ENCODE measurements at places on chromosomes 6 and 20. TPM values are rescaled to one million over a fixed set of nuclear protein-coding genes. Genes with fewer than 3 reads are reported as not detected.

THBS2 gene
- not detected for total RNA-seq

HMGN4 gene
- 99.4 TPM for total RNA-seq

CAP2 gene
- not detected for total RNA-seq

DNA sequence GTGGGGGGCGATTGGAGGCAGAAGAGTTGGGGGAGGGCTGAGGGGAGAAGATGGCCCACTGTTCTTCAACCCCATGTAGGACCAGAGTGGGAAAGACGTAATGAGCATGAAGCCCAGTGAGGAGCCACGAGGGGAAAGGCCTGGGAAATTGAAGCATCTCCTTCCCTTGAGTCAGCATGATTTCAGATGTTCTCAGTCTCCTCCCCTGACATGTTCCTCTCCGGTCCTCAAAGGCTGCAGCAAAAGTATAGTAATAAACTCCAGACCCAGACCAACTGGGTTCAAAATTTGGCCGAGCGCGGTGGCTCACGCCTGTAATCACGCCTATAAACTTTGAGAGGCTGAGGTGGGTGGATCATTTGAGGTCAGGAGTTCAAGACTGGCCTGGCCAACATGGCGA lies 1.9 kb upstream of the NFKBIE start:
- no peak for DNase-seq

NKX2-4 gene
- not detected for total RNA-seq

- no peak for DNase-seq
Measured at GRCh38 chr20:58870293-58871014, 17.9 kb downstream of the GNAS start.

DNA sequence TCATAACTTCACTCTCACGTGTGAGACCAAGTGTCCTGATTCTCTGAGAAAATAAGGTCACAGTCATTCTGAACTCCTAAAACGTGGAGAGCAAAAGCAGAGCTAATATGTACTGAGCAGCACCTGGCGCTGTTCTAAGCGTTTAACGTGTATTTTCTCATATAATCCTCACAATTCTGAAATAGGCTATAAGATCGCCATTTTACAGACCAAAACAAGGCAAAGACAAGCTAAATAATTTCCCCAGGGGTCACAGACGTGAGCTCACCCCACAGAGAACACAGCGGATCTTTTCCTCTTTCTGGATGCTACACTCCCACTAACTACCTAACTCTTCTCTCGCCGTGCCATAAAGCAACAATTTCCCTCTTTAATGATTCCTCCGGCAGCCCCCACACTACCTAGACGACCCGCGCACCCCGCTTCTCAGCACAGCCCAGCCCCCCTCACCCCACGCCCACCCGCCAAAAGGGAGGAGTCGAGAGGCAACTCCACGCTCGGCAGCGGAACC lies 636 bp downstream of the SUPT3H start:
- DNase-seq, result no peak

EYA2 gene
- total RNA-seq, result not detected

GRCh38 chr6:63897459-63897858 lies 261.9 kb downstream of the PHF3 start:
- DNase-seq, result no peak

DNA sequence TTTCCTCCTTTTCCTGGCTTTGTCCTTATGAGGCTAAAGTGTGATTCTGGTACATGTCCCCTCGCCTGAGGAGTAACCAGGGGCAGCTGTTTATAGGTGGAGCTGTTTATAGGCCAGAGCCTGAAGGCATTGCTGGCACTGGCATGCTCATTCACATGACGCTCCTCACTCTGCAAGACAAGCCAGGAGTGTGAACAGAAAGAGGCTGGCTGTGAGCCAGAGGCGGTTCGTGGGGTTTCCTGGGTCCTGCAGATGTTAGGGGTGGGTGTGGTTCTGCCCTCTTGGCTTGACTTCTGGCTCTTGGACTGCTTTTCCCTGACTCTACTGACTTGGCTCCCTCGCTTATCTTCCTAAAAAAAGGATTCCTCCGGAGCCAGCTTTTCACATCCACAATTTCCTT lies 12.8 kb upstream of the MDFI start:
- no peak for DNase-seq

DNA sequence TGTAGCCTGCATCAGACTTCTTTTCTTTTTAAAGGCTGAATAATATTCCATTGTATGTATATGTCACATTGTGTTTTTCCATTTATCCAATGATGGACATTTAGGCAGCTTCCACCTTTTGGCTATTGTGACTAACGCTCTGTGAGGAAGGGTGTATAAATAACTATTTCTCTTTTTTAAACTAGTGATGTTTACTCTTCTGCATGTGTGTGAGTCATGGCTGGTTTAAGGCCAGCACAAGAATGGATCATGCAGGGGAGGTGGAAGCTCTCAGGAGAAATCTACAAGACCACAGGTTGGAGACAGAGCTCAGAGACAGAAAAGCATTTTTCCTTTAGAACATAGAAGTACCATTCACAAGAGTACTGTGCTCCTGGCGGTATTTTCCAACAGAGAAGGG lies 307.2 kb downstream of the SOX4 start:
- DNase-seq, result no peak
